ENCODE measurements at places on chromosomes 4 and X.

GRCh38 chrX:148588649-148589310 lies 88.4 kb downstream of the AFF2 start:
- no peak for DNase-seq

DNA sequence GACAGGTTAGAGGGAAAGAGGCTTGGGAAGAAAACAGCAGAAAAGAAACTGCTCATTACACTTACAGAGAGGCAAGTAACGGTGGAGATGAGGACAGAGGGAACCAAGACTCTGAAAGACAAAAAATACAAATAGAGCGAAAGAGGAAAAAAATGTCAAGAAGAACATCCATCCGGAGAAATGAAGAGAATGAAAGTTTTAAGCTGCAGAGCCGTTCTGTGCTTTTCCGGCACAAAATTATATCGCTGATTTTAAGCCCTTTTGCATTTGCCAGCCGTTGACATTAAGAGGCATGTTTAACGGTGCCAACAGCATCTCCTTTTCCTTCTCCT lies 236 bp downstream of the PCDH10 start:
- DNase-seq: no peak

DNA sequence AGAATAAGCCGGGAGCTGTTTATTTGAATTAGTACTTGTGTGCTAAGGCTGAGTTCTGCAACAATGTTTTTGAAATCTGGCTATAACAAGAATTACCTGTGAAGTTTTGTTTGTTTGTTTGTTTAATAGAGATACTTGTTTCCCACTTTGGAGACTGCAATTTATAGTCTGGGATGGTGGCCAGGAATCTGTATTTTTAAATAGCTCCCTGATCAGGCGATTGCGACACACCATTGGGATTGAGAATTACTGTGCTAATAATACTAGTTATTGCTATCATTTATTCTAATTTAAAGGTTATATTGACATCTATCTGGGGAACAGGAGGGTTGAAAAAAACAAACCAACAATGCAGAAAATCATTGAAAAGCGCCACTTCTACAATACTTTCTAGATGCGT lies 951.6 kb upstream of the TENM3 start:
- DNase-seq: no peak

- no peak for DNase-seq
Measured at GRCh38 chr4:120526033-120526432, 396.5 kb downstream of the PRDM5 start.

DNA sequence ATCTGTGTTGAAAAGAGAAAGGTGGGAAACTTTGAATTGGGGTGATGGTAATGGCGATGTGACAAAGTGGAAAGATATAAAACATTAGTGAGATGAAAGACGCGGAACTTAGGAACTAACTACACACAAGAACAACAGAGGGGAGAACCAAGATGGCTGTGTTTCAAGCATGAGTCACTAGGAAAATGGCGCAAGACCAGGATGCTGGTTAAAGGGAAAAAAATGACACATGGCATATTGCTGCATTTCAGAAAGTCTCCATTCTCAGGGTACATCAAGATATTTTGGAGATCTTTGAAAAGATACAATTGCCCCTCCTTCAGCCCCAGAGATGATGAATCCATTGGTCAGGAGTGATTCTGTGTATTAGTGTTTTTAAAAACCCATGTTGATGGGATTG lies 164.4 kb downstream of the FBXO8 start:
- DNase-seq: no peak

DNA sequence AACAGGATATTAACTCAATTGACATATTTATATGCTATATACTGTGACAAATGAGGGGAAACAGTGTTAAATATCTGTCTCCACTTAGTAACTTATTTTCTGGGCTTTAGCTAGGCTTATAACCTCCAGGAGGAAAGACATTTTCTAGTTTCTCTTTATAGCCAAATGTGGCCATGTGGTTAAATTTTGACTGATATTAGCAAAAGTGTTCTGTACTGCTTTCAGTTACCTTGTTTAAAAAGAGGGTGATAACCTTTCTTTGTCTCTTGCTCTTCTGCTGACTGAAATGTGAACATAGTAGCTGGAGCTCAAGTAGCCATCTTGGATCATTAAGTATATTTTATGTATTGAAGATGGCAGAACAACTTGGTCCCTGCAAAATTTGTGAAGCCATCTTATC lies 253.7 kb downstream of the PDHA2 start:
- DNase-seq: no peak

- no peak for DNase-seq
Measured at GRCh38 chrX:21770631-21771321, 12.9 kb upstream of the SMPX start.

GRCh38 chrX:130385520-130385919 lies at the start of gene GPR119:
GPR119 (minus strand) TSS chrX:130385674; CDS start chrX:130385447, 227 bp downstream.
- no peak for DNase-seq

GRCh38 chrX:2664502-2664901 lies 26.6 kb upstream of the CD99 start:
- DNase-seq: no peak

DNA sequence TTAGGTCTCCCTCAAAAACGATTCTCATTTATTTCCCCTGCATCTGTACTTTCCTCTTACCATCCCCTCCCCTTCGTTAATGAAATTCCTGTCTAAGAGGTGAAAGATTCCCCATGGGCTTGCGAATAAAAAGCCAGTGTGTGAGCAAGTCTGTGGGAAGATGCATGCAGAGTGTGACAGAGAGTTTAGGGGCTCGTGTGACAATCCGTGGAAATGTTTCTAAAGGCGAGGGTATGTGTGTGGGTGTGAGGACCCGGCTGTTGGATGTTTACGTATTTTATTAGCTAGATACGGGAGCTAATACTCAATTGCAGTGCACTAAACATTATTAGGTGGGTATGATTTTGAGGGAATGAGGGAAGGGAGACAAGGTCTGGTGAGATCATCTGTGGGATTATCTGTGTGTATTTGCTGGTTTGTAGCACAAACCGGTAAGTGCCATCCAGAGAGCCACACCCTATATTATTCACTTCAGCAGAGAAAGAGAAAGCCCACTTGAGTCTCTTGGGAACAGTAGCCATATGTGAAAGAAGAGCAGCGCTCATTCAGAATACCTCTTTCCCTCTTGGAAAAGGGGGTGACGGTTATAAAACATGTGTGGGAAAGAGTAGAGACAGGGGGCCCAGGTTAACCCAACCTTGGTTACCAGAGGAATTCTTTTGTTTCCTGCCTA lies 893 bp upstream of the HOPX start:
- no peak for DNase-seq

GRCh38 chr4:82679531-82679930 lies 117.7 kb upstream of the TMEM150C start:
- DNase-seq: no peak

GRCh38 chrX:13412208-13412600 lies 92.4 kb upstream of the ATXN3L start:
- no peak for DNase-seq

GRCh38 chr4:31237233-31237632 lies 517.1 kb downstream of the PCDH7 start:
- no peak for DNase-seq

GRCh38 chrX:30253257-30253656 lies 6.3 kb downstream of the MAGEB1 start:
- DNase-seq: no peak

GRCh38 chrX:106246511-106246910 lies 78.4 kb downstream of the PWWP3B start:
- DNase-seq: no peak

DNA sequence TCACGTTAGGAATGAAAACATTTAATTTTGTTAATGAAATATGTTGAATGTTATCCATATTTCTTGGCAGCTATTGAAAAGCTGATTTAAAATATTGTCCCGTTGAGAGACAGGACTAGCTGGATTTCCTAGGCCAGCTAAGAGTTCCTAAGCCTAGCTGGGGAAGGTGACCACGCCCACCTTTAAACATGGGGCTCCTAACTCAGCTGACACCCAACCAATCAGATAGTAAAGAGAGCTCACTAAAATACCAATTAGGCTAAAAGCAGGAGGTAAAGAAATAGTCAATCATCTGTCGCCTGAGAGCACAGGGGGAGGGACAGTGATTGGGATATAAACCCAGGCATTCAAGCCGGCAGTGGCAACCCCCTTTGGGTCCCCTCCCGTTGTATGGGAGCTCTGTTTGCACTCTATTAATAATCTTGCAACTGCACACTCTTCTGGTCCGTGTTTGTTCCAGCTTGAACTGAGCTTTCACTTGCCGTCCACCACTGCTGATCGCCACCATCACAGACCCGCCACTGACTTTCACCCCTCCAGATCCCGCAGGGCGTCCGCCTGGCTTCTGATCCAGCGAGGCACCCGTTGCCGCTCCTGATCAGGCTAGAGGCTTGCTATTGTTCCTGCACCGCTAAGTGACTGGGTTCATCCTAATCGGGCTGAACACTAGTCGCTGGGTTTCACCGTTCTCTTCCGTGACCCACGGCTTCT lies 308.9 kb downstream of the GLUD2 start:
- DNase-seq: no peak

DNA sequence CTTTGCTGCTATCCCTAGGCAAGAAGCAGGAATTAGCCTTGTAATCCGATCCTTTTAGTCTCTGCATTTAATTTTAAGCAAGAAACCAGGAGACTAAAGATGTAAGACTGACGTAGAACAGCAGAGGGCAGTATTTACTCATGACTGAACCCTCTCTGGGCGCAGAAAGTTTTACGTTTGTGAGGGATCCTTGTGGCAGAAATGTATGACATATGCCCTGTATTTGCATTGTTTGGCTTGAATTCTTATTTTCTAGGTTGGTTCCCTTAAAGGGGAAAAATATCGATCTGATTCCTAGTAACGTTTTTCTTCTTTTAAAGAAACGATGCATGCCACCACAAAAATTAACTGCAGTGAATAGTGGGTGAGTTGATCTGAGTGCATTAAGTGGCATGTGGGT lies 1.3 kb upstream of the FAT4 start:
- DNase-seq: no peak

DNA sequence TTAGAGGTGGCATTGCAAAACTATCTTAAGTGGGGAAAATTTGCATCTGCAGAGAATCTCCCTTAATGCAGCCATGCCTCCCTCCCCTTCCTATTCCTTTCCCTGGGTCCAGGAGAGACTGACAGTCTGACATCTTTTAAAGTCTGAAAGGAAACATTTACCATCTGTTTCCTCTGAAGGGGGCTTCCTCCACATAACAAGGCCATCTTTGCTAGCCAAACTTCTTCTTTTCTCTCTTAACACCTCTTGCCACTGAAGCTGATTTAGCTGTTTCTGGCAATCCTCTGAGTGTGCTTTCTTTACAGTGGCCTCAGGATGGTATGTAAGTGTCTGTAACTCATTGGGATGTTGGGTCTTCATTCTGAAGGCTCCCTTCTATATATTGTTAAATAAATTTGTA lies 34.6 kb upstream of the AADAT start:
- DNase-seq: no peak

DNA sequence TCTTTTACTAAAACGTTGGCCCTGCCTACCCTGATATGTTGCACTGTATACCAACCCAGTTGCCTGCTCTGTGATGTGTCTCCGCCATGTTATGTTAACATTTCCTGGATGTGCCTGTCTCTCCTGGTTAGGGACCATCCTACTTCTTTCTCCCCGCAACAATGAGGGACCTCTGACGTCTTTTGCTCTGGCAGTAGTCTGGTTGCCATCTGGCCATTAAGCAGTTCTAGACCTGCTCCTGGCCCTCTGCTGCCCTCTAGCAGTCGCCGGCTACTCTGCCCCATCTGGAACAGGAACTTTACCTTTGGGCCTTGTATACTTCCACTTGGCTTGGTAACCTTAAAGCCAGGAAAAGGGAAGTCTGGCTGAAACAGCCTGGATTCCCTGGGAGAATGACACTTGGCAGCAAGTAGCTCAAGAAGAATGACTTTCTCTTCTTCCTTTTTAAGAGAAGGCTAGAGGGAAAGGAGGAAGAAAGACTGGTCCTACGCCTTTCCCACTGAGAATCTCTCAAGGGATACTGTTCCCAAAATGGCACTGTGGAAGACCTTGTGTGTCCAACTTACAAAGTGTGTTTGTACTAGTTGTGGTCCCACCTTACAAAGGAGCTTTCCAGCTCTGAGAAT lies 63.5 kb downstream of the GPC3 start:
- DNase-seq: no peak

GRCh38 chrX:129658429-129658828 lies 3.7 kb upstream of the APLN start:
- DNase-seq: no peak

GRCh38 chrX:130108647-130109428 lies 1.5 kb downstream of the ELF4 start:
- DNase-seq: no peak

DNA sequence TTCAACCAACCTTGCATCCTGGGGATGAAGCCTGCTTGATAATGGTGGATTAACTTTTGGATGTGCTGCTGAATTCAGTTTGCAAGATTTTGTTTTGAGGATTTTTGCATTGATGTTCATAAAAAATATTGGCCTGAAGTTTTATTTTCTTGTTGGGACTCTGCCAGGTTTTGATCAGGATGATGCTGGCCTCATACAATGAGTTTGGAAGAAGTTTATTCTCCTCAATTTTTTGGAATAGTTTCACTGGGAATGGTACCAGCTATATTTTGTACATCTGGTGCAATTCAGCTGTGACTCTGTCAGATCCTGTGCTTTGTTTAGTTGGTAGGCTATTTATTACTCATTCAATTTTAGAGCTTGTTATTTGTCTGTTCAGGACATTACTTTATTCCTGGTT lies 340.3 kb upstream of the TRAM1L1 start:
- DNase-seq: no peak

DNA sequence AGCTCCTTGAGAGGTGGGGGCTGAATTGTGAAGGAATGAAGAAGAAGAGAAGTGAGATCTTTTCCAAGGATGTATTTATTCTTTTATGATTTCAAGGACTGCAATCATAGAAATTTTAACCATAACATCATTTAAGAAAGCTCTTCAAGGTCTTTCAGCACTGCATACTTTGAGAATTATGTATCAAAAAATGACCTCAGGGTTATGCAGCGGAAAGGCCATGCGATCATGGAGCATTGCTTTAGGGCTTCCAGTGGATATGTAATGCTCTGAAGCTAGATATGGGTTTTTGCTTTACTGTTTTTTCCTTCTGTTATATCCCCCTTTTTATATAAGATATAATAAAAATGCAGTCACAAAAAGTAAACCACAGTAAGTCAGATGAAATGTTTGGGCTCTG lies 38.7 kb downstream of the SGMS2 start:
- no peak for DNase-seq

DNA sequence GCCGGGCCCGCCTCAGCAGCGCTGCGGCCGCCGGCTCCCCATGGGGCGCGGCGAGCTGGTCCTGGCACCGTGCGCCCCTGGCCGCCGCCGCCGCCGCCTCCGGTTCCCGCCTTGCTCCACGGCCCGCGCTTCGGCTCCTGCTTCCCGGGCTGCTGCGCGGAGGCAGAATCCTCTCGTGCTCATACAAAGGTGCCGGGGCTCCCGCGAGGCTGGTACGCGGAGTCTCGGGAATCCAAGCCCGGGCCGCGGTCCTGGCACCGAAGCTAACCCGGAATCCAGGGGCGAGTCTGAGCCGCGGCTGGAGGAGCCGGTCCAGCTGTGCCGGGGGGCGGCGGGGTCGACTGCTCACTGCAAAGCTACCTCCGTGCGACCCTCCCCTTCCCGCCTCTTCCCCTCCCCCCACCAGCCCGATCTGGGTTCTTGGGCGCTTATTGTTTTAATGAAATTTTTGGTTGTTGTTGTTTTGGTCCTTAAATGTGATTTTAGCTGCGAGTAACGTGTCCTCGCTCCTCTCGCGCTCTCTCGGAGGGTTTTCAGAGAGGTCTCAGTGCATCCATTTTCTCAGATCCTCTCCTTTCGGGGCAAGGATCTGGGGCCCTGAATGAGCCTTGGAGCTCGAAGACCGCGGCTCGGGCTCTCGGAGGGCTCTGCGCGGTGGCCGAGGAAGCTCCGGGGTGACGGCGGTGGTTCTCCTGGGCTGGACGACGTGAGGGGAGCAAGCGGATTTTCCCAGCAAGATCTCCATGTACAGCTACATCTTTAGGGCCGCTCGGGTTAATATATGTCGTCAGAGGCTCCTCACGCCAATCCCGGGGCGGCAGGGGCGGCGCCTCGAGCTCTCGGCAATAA lies at the start of gene HAND2:
Gene HAND2 (minus strand): TSS at position 753 of the 849 bp plus-strand sequence. CDS start 940 bp downstream, outside the sequence.
- DNase-seq: no peak

Data from cortex of kidney (tissue), 1 donor.